T-helper 17 cell (primary cell): ENCODE measurements at places on chromosomes 5 and 9.

- DNase-seq, result no peak
Observed at GRCh38 chr9:4859035-4859434, 66.3 kb downstream of the RCL1 start.

DNA sequence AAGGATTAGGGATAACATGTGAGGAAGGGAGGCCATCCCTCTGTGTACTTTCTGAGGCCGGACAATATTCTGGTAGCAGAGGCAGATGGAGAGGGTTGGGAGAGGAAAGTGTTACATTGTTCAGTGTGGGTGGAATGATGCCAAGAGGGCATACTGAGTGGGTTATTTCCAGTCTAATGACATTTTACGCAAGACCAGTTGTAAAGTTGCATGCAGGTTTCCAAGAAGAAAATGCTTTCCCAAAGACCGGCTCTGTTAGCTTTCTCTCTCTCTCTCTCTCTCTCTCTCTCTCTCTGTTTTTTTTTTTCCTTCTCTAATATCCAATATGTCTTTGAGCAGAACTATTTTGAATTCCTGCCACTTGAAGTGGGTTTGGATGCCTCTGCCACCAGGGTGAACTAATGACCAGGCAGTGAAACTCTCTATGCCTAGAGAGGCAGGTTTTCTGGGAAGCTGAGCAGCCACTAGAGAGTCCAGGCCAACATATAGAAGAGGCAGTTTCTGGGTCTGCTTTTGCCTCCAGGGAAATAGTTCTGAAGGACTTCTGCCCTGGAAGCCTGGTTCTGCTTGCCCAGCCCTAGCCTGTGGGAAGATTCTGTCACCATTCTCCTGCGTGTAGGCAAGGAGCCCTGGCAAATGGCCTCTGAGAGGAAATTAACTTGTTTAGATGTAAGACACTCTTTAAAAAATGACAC is 24.4 kb upstream of the ZNF366 start:
- DNase-seq, result no peak

DNA sequence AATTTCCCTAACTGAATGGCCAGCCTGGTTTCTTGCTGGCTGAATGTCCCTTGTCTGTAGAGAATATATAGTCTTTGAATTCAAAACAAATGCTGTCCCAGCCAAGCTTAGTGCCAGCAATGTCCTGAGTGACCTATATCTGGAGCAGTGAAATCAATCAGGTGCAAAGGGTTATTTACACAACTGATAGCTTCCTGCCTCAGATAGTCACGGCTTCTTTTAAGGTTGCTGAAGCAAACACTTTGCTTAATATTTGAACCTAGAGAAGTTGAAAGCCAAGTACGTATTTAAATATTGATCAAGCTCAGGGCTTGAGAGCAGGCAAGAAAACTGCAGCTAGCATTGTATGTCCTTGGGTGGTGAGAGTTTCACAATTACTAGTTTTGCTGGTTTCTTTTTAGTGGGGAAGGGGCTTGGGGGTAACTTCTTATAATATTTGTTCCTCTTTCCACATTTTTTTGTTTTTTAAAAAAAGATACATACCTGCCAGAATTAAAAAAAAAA is 2.0 kb upstream of the ARHGEF28 start:
- no peak for DNase-seq

GRCh38 chr9:127130661-127131538 is 8.5 kb upstream of the ANGPTL2 start:
- no peak for DNase-seq

- DNase-seq, result no peak
Observed at GRCh38 chr5:176384366-176384930, 4.0 kb downstream of the NOP16 start.

GRCh38 chr5:164742025-164742424 is 1236.6 kb downstream of the MAT2B start:
- DNase-seq, result no peak

DNA sequence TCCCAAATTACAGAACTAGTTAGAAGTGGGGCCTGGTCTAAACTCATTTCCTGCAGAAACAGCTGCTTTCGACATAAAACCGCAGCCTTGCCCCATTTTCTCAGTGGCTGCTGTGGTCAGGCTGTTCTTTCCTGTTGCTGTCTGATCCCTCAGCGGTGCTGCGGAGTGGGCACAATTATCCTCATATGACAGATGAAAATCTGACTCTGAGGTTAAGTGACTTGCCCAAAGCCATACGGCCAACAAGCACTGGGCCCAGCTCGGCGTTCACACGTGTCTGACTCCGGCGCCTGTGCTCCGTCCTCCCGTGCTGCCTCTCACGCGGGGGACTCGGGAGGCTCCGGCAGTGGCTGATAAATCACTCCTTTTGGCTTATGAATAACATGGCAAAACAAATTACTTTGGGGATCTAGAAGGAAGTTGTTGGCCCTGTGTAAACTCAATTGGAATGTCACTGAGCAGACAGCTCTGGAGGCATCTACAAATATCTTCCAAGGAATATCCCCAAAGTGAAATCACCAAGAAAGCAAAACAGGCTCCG is 142.6 kb upstream of the LMX1B start:
- peak; percentile 63 for DNase-seq
